Stimulated activated CD4-positive, alpha-beta T cell treated with anti-CD3 and anti-CD28 coated beads, Interleukin-4, amount 100 ng/mL, for 4 hours (primary cell): ENCODE measurements at places on chromosomes 2 and 18.

DNA sequence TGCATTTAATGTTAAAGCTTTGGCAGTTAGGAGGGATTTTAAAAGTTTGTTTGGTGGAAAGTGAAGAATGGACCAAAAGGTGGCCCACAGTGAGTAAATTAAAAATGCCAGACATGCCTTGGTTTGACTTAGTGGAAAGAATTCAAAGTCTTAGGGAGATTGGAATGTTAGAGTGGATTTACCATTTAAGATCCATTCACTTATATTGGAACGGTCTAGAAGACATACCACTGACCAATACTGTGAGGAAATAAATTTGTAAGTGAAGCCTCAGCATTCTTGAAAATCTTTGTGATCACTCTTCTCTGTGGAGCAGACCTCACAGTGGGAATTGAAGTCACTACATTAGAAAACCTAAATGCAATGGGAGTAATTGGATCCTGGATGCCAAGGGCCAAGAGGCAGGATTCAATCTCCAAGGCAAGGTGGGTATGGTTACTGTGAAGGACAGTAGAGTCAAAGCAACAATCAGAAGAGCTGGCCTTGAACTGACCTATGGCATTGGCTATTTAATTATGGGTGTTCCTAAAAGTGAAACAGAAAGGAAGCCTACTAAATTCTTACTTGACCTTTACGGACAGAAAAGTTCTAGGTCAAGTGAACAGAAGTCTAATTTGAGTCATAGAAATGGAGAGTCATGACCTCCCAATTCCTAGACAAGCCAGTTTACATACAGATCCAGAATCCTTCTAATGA is 40.2 kb upstream of the VRK2 start:
- no peak for DNase-seq

DNA sequence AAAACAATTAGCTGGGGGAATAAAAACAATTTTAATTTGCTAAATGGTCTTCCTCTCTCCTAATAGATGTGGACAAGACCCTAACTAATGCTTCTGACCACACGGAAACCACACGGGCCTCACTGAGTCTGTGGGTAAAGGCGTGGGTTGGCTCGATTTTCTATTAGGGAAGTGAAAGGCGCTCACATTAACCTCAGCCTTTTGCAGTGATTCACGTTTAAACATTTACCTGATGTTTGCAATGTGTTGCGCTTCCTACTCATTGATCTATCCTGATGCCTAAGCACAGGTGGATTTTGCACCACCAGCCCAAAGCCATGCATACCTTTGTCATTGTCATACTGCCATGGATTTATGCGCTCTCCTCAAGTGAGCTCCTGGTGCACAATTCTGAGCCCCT is 35.6 kb upstream of the NRP2 start:
- DNase-seq, result no peak

DNA sequence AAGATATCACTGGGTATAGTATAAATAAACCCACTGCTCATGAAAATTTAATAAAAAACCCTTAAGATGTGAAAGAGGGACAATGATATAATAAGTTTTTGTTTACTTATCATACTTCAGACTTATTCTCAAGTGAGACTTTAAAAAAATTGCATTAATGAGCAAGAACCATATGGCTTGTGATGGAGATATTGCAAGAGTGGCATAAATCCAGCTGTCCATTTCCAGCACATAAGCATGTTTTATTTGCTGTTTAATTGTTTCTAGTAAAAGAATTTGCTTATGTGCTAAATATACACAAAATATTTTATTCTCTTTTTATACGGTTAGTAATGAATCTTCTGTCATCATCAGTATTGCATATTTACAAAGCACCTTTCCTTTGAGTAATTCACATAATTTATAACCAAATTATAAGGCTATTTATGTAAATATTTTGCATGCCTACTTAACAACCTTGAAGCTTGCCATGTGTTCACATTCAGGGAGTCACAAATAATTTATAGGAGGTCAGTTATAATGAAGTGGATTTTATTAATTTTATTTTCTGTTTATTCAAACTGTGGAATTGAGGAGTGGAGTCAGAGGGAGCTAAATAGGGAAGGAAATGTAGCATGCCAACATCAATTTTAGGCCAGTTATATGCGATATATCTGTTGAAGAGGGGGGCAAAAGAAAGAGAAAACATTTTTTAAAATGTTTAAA is 318.5 kb upstream of the CWC22 start:
- DNase-seq, result no peak

GRCh38 chr2:80340022-80340421 is 35.5 kb upstream of the LRRTM1 start:
- no peak for DNase-seq
